ENCODE measurements at places on chromosomes 3 and 15.

DNA sequence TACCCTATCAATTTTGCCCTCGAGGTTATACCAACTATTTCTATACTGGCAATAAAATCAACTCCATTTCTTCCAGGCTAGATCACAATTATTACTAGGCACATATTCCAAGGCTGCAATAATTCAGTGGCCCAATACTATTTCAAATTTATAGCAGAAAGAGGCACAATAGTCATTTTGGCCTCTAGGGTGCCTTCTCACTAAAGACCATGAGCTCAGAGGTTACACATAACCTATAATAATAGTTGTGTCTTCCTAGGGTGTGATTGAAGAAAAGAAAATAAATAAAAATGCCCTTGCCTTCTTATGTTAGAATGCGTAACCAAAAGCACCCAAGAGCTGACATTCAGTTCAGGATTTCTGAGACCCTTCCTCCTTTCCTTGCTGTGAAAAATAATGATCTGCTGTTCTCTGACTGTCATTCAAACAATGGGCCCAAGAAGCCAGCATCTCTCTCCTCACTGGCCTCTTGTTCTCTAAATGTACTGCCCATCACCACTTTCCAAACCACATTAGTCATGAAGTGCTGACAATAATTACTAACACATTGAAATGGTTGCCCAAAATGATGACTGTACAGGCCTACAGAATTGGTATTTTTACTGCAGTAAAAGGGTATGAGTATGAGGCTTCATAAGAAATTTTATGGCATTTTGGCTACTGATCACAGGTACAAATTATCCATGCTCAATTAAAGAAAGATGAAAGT lies 244.8 kb downstream of the LRRN1 start:
- no peak for DNase-seq

GRCh38 chr15:74062671-74063070 lies 19.7 kb downstream of the GOLGA6A start:
- no peak for DNase-seq

DNA sequence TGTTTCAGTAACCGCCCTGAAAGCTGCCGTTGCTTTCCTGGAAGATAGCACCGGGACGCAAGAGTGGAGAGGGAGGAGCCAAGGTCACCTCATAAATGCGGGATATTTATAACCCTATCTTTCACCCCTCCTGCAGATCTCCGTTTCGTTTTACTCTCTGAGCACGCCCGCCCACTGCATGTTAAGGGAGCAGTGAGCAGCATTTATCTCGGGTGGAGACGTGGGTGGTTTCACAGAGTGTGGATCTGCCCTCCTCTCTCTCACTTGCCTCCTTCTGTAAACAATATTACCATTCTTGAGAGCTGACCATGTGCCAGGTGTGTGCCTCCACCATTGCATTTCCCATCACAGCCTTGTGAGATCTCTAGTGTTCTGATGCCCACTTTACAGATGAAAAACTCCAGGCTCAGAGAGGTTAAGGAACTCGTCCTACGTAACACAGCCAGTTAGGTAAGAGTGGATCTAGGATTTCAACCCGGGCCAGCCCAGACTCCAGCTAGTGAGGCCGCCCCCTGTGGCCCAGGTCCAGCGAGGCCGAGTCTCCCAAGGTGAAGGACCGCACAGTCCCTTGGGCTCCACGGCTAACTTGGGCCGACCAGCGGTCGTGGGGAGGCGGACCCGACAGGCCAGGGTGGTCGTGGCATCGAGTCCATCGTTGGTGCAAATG lies 16.9 kb upstream of the SEMA4B start:
- no peak for DNase-seq

- no peak for DNase-seq
Observed at GRCh38 chr15:77719450-77719849, 86.7 kb upstream of the LINGO1 start.

DNA sequence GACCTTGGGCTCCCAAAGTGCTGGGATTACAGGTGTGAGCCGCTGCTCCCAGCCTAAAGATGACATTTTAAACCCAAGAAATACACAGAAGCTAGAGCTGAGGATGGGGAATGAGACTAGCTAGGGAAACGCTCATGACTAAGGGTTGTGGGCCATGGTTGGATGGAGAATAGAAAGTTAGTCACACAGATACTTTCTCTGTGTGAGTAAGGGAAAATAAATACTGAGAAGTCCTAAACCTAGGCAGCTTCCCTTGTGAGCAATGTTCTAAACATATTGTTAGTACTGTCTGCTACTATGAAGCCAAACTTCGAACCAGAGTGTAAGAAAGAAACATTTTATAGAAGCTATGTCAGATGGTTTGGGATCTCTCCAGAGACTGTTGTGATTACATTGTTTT lies 304.8 kb upstream of the STAC start:
- no peak for DNase-seq

GRCh38 chr3:170413291-170413690 lies 5.4 kb upstream of the CLDN11 start:
- no peak for DNase-seq

DNA sequence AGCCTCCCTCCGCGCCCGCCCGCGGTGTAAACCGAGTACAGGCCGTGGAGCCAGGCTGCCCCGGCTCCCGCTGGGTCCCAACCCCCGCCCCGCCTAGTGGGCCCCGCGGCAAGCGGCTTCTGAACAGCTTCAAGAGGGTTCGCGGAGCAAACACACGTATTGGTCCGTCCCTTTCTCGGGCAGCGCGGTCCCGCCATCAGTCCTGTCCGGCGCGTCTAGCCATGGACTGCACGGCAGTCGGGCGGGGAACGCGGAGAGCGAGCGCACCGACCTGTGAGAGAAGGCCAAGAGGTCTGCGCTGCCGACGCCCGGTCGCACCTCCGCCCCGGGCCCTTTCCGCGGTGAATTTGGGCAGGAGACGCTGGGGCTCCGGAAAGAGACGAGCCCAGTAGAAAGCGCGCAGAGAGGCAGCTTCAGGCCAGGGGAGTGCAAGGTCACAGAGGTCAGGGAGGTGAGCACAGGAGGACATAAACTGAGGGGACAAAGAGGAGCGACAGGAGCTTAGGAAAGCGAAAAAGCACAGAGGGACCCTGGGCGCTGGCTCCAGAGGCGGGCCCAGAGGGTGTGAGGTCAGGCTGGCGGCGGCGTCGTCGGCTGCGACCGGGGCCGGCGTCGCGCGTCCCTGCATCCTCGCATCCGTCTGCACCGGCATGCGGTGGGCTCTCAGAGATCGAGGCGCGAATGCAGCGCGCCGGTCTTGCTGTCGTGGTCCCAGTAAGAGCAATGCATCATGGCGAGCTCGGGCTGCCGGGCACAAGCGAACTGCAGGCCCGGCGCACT lies 1.8 kb downstream of the FOXL2 start:
- DNase-seq = no peak

GRCh38 chr3:178849199-178849910 lies 222.3 kb downstream of the ZMAT3 start:
- DNase-seq = no peak

DNA sequence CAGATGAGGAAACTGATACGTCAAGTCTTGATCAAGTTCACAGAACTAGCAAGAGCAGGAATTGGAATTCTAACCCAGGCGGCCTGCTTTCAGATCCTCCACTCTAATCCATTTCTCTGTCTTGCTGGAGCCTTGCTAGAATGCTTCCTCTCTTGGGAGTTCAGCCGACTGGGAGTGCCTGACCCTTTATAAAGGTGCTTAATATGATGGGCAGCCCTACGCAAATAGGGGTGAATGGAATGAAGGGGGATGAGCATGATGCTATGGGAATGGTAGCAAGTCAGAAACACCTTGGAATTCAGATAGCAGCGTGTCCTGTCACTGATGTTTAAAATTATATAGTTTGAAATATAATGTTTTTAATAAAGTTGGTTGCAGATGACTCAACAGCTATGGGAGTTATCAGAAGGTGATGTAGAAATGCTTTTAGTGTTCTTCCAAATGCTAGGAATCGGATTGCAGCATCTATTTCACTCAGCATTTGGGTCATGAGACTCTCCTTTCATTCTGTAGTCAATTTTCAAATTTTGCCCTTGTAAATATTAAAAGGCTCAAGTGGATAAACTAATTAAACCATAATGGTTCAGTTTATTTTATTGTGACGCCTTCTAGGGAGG lies 150.7 kb downstream of the FNDC3B start:
- DNase-seq = no peak

DNA sequence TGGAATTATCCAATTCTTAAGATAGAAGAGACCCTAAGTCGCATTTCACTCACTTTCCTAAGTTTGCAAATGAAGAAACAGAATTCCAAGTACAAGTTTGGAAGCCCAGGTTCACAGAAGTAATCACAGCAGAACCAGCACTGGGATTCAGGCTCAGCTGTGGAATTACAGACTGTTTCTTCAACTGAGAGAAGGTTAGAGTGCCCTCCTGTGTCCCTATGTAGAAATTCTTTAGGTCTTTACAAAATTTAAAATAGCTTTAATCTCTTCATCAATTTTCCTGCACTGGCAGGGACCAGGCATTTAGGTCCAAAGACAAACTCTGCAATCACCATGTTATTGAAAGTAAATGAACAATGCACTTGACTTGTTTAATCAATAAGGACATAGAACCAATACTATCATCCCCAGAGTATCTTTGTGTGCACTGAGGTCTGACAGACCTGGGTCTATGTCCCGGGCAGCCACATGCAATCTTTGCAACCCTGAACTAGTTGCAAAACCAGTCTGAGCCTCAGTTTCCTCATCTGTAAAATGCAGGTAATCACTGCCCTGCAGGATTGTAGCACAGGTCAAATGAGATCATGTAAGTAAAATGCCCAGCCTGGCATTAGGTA lies 96.3 kb upstream of the ZBED2 start:
- DNase-seq = no peak

- no peak for DNase-seq
Observed at GRCh38 chr15:27824841-27825422, 274.2 kb downstream of the OCA2 start.

GRCh38 chr15:56798639-56799038 lies 65.3 kb upstream of the ZNF280D start:
- DNase-seq = no peak

Data from T follicular helper cell (primary cell).